ENCODE measurements at places on chromosomes 16 and 17.
A peak's percentile ranks its signal among the peaks of the same experiment; 100 is the strongest.

DNA sequence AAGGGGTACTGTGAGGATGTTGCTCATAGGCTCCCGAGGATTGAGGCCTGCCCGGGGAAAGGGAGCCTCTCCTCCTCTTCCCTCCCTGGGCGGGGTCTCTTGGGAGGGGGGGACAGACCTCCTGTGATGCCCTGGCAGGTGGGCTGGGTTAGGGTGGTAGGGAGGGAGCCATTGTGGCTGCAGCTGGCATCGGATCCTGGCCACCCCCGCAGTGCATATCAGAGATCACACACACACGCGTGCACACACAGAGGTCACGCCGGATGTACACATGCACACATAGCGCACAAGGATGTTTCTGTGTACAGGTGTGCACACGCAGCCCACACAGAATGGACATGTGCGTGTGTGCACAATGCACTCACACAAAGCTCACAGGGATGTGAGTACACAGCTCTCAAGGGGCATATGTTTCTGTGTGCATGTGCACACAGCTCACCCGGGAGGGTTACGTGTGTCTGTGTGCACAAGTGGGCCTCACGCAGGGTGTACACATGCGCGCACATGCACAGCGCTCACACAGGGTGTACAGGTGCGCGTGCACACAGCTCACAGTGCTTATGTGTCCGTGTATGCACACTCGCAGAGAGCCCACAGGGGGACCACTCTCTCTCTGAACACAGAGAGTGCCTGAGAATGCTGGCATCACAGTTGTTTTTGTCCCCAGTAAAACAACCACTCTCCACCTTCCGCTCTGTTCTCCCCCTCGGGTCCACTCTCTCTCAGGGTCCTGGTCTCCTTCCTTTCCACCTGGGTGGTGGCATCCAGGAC is 2.4 kb downstream of the GJD3 start:
- DNase-seq, result no peak

DNA sequence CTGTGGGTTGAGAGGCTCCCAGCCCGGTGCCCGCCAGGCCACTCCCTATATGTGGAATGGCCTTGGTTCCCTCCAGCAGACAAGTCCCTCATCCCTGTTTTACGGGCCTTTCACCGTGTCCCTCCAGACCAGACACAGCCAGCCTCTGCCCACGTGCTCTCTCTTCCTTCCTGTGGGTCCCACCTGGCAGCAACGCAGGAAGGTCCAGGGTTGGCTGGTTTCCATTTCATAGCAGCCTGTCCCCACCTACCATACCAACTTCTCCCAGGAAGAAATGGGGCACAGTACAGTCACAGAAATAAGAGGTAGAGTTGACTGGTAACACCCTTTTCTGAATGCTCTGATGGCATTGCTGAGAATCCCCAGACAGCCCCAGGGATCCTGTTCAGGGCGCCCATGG is 34.9 kb downstream of the PLD6 start:
- DNase-seq, result no peak

DNA sequence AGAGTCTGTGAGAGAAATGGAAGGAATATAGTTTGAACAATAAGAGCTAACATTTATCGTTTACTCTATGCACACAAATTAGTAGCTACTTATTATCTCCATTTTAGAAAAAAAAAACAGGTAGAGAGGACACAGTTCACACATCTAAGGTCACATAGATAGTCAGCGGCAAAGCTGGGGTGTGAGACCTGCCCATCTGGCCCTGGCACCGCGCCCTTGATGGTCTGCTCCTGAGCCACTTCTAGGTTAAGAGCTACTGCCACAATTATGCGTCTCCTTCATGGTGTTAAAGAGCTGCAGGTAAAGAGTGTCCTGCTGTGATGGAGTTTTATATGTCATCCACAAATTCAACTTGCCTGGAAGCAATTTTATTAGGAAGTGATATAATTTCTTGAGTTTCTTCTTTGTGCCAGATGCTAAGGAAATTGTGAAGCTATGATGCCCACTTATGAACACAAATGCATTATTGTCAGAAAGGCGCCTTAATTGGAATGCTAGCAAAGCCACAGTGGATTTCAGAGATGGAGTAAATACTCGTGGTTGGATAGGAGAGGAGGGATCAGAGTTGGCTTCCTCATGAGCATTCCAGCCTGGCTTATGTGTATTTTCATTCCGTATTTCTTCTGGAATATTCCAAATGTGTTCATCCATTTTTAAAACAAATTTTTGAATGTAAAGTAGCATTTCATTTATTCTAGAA is 21.3 kb upstream of the MFSD6L start:
- DNase-seq, result no peak

GRCh38 chr16:50371936-50372595 is 3.3 kb upstream of the BRD7 start:
- no peak for DNase-seq

- no peak for DNase-seq
These were observed 4.4 kb downstream of the RNF166 start for GRCh38 chr16:88701581-88702370.

DNA sequence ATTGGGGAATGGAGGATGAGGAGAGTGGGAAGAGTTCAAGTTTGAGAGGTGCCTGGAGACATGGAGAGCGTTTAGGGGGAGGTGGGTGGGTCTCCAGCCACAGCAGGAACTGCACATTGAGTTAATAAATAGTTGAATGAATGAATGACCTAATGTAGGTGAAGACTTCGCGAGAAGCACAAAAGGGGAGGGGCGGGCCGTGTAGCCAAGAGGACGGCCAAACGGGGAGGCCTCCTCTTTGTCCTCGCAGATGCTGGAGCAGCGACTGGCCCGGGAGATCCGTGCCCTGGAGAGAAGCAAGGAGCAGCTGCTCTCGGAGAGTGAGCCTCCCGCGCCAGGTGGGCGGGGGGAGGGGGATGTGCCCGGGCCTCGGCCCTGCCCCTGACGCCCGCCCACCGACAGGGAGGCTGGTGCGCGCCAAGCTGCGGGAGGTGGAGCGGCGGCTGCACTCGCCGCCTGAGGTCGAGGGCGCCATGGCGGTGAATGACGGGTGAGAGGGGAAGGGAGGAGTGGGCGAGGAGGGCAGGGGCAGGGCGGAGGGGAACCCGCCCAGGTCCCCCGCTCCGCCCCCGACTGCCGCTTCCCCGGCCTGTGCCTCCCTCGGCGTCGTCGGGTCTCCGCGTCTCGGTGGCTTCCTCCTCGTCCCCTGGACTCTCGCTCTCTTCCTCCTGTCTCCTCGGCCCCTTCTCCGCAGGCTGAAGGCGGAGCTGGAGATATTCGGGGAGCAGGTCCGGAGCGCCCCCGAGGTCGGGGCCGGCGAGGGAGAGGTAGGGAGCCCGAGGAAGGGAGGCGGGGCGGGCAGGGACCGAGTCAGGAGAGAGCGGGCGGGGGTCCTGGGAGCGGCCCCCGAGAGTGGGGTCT is 12.9 kb downstream of the SYCE1L start:
- DNase-seq, result peak; percentile 78
